Mesenteric fat pad (tissue), 1 donor: ENCODE measurements at places on chromosomes 11 and 22.

DNA sequence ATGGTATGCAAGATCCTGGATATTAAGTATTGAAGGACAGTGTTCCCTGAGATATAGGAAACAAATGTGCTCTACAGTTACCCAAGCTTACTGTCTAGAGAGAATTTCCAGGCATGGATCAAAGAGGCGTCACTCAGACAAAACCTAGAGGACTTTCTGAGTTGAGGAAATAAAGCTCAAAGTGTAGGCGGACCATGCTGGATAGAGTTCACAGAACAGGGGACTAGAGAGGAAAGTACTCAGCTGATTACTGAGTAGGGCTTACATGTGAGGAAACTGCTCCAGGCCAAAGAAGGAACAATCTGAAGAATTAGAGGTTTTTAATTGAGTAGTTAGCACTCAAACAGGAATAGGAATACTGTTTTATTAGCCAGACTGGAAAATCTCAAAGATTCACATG lies 193.3 kb downstream of the TMEM135 start:
- DNase-seq: no peak

GRCh38 chr22:45857519-45857918 lies 119.4 kb downstream of the WNT7B start:
- DNase-seq: no peak

DNA sequence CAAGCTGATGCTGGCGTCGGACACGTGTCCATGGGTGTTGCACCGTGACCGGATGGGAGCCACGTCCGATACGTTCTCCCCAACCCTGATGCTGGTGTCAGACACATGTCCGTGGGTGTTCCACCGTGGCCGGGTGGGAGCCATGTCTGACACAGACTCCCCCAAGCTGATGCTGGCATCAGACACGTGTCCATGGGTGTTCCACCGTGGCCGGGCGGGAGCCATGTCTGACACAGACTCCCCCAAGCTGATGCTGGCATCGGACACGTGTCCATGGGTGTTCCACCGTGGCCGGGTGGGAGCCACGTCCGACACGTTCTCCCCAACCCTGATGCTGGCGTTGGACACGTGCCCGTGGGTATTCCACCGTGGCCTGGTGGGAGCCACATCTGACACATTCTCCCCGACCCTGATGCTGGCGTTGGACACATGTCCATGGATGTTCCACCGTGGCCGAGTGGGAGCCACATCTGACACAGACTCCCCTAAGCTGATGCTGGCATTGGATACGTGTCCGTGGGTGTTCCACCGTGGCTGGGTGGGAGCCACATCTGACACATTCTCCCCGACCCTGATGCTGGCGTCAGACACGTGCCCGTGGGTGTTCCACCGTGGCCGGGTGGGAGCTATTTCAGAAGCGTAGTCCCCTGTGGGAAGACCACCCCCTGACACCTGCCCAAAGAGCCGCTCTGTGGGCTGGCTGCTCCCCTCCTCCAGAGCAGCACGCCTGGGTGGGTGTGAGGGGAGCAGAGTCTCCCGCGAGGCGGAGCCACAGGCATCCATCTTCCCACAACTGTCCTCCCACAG lies 20.0 kb downstream of the SELENOO start:
- DNase-seq: no peak

- DNase-seq: no peak
Measured at GRCh38 chr11:2713094-2713493, 13.3 kb upstream of the KCNQ1OT1 start.

GRCh38 chr11:69575296-69576068 lies 65.5 kb upstream of the CCND1 start:
- DNase-seq: no peak

DNA sequence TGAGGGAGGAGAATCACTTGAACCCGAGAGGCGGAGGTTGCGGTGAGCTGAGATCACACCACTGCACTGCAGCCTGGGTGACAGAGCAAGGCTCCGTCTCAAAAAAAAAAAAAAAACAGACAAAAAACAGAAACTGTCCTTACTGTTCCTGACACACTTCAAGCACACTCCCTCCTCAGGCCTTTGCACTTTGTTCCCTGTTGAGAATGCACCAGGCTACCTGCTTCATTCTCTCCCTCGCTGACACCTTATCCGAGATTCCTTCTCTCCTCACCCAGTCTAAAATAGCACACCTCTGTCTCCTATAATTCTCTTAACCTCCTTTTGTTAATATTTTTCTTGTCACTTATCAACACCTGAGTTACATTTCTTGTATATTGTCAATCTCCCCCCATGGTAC lies 32.3 kb upstream of the TECTA start:
- DNase-seq: no peak

DNA sequence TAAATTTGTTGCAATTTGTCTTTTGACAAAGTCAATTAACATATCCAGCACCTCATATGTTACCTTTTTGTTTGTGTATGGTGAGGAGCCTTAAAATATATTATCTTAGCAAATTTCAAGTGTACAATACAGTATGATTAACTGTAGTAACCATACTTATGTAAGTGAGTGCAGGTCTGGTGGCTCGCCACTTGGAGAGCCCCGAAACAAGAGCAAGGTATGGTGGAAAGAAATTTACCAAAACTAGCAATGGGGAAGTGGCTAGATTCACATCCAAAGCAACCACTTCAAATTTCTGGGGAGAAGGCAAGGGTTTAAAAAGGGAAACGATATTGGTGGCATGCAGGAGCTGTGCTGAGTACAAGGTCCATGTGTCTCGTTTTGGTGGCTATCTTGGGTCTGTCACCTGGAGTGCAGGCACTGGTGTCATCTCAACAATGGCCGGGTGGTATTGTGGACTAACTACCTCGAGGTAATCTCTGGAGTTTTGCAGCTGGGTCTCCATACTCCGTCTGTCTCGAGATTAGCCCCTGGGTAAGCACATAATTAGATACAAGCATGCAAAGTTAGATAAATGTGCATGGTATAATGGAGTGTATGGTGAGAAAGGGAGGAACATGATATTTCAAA lies 8.2 kb upstream of the FNBP4 start:
- no peak for DNase-seq

DNA sequence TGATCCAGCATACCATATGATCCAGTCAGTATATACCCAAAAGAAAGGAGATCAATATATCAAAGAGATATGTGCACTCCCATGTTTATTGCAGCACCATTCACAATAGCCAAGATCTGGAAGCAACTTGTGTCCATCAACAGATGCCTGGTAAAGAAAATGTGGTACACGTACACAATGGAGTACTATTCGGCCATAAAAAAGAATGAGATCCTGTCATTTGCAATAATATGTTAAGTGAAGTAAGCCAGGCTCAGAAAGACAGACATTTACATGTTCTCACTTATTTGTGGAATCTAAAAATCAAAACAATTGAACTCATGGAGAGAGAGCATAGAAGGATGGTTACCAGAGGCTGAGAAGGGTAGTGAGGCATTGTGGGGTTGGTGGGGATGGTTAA lies 27.0 kb downstream of the SNU13 start:
- DNase-seq: no peak

GRCh38 chr22:36424901-36425579 lies 37.3 kb upstream of the MYH9 start:
- DNase-seq: no peak

GRCh38 chr11:118485273-118485672 lies 42.0 kb upstream of the TTC36 start:
- no peak for DNase-seq

GRCh38 chr11:26537341-26537740 lies 34.7 kb downstream of the MUC15 start:
- DNase-seq: no peak

GRCh38 chr11:80118073-80118472 lies 677.2 kb upstream of the TENM4 start:
- DNase-seq: no peak

- DNase-seq: no peak
Measured at GRCh38 chr11:111631024-111631665, 28.9 kb downstream of the SIK2 start.

GRCh38 chr11:19992162-19992561 lies 168.1 kb downstream of the DBX1 start:
- DNase-seq: no peak

DNA sequence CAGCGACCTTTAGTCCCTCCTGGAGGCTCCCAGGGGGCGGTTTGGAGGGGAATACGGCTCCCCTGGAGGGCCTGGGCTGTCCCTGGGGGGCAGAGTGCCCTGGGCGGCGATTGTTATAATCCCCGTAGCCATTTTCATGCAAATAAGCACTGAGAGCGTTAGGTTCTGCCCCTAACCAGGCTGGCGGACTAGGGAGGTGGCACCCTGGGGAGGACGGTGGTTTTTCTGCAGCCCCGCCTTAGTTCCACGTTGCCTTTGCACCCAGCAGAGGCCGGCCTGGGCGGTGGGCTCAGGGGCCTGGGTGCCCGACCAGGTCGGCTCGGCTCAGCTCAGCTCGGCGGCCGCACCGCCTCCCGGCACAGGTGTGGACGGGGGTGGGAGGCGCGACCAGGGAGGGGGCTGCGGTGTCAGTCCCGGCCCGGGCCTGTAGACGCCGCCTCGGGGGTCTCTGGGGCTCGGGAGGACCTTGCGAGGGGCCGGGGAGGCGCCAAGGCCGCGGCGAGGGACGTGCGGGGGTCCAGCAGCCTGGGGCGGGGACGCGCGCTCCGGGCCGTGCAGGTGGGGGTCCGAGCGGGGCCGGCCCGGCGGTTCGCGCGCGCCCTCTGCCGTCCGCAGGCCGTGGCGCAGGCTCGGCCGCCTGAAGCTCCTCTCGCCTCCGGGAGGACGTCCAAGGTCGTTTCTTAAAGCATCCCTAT lies 2.3 kb upstream of the DUSP8 start:
- no peak for DNase-seq

DNA sequence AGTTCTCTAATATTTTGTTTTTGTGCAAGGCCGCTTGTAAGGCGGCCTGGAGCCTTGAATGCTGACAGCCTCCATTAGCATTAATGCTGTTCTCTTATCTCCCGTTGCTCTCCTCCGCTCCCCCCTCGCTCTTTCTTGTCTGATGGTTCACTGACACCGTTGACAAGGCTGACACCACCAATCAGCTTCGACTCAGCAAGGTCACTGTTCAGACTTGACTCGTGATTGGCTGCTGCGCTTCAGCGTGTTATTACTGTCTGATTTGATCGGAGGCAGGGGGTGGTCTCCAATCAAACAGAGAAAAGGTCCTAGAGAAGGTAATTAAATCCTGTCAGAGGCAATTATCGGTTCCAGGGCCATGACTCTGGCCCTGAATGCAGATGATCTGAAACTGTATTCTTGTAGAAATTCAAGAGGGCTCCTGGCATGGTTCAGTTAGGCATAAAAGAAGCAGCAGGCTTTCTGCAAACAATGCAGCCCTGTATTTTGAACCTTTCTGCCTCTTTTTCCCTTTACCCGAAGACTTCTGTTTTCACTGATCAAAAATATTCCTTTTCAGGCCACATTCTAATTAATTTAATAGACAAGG lies 49.3 kb upstream of the MPPED2 start:
- DNase-seq: no peak

- no peak for DNase-seq
Measured at GRCh38 chr22:46421267-46421666, 85.8 kb downstream of the TRMU start.

DNA sequence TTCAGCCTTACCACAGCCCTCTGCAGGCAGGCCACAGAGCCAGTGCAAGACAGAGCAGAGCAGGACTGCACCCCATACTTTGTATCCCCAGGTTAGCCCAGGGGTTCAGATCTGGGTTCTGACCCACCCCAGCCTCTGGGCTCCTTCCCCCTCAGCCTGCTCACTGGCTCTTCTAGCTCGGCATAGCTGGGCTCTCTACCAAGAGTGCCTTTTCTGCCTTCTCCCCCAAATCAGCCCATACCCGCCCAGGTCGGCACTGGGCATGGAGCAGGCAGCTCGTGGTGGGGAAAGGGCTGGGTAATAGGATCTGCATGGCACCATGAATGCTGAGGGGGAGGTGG lies 8.3 kb downstream of the RELT start:
- no peak for DNase-seq

DNA sequence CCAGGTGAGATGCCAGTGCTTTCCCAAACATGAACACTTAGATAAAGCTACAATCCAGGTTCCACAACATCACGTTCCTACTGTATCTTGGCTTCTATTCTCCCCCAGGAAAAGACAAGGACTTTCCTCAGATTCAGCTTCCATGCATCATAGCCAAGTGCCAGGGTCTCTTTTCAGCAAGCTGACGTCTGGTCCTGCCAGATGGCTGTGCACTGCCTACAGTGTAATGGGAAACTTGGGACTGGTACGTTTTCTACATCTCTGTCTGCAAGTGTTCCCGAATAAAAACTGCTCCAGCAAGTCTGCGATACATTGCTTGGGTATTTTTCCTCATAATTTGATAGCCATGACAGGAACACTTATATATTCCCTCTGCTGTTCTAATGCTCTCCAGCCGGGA lies 412.5 kb downstream of the FAM181B start:
- DNase-seq: no peak
